ENCODE measurements at places on chromosomes 3 and 15.

- DNase-seq = no peak
Observed at GRCh38 chr3:154778057-154778456, 302.1 kb upstream of the MME start.

DNA sequence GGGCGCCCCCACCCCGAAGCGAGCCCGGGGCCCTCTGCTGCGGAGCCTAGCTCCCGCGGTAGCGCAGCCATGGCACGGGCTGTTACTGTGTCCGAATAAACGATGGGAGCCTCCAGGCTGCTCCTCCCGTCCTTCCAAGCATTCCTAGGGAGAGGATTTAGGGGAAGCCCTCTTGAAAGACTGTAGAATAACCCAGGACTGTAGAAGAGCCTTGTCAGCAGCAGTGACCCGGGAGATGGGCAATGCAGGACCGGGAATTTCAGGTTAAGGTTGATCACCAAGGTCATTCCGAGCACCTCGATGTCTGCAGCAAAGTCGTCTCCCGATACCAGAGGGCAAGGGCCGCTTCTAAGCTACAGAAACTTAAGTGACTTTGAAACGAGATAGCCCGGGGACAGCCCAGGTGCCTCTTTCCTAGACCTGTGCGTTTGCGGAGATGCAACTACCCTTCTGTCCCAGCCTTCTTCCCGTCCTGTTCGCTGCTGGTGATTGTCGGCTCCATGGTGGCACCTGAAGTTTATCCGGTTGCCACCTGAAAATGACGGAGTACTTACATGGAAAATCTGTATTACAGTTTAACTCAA lies 753 bp upstream of the MYO5A start:
- peak; percentile 21 for DNase-seq

- no peak for DNase-seq
Observed at GRCh38 chr15:95416576-95416975, 913.9 kb upstream of the NR2F2 start.

DNA sequence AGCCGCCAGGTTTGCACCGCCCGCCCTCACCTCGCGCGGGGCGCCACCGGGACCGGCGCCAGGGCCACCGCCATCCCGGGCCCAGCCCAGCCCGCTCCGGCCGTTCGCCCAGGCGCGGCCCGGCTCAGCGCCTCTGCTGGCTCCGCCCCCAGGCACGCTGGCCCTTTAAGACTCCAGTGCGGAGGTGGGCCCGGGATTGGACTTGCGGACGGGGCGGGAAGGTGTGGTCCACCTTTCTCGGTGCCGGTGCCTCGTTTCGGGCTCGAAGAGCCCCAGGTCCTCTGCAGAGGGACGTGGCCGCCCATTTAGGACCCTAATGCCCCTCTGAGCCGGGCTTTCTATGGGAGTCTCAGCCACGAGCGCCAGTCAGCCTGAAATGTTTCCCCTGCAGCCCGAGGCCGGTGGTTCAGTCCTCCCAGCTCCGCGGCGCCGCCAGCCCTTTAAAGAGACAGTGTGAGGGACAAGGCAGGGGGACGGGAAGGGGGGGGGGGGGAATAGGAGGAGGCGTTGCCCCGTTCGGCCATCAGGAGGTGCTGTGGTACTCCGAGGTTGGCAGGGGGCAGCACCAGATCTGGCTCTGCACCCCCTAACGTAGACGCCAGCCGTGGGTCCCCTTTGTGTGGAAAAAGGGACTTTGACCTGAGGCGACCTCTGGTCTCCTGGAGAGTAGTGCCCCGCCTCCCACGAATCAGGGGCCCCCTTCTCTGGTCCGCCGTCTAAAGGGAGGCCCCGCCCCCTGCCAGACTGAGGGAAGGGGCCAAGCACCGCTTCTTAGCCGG lies 1.0 kb downstream of the HYAL2 start:
- peak; percentile 90 for DNase-seq

GRCh38 chr3:58497097-58497496 lies 5.2 kb downstream of the KCTD6 start:
- no peak for DNase-seq

- DNase-seq = no peak
Observed at GRCh38 chr15:53470743-53471142, 288.7 kb downstream of the WDR72 start.

GRCh38 chr3:110174908-110175307 lies 837.6 kb upstream of the DPPA4 start:
- DNase-seq = no peak

GRCh38 chr3:3160826-3161225 lies 18.7 kb downstream of the CRBN start:
- DNase-seq = no peak

GRCh38 chr3:87410110-87410509 lies 133.7 kb upstream of the POU1F1 start:
- no peak for DNase-seq

DNA sequence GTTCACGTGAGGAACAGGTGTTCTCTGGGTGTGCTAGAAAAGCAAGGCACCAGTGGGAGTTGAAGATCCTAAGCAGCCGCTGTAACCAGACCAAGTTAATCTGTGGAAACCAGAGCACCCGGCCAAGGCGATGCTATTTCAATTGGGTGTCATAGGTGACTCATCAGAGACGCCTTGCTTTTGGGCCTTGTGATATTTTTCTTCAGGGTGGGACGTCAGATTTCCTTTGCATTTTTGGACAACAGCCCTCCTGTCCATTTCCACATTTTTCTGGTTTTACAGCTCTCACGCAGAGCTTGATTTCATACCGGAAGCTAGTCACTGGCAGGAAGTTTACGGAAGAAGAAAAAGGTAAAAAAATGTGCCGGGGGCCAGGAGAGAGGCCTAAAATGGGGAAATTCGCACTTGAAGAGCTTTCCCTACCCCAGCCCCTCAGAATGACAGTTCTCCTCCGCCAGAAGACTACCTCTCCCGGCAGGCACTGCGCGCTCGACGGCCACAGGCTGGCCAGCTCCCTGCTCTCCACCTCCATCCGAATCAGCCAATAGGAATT lies 471 bp upstream of the KBTBD8 start:
- DNase-seq = no peak

DNA sequence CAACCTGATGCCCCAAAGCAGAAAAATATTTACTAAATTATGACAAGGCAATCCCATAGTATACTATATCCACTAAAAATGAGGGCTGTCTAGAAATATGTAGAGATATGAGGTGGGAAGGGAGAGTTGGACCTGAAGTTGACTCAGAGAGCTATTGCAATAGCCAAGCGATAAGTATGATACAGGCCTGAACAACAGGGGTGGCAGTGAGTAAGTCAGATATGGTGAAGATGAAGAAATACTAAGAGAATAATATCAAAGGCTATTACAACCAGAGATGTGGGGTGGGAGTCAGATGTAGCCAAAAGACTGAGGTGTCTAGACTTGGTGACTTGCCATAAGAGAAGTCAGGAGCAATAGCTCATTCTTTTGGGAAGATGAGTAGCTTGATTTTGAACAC lies 9.2 kb downstream of the HSPBAP1 start:
- no peak for DNase-seq

GRCh38 chr3:123313889-123314288 lies 112.1 kb downstream of the SEC22A start:
- no peak for DNase-seq

DNA sequence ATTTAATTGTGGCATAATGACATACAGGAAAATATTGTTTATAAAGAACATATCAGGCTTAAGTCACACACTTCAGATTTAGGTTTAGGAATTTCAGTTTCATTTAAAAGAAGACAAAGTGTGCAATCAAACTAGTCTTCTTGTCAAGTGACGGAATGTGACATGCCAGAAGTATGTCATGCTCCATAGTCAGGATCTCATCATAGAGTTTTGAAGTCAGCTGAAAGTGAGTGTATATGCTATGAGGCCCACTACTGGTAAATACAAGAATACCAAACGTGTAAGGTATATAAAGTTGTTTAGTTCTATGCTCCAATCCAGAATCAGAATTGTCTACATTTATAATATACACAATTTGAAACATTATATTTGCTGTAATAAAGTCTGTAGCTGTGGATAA lies 988.4 kb downstream of the TBL1XR1 start:
- DNase-seq = no peak

GRCh38 chr3:175193815-175194518 lies 334.8 kb downstream of the NAALADL2 start:
- DNase-seq = no peak

GRCh38 chr15:73922186-73923151 lies 3.8 kb upstream of the LOXL1 start:
- peak; percentile 80 for DNase-seq

DNA sequence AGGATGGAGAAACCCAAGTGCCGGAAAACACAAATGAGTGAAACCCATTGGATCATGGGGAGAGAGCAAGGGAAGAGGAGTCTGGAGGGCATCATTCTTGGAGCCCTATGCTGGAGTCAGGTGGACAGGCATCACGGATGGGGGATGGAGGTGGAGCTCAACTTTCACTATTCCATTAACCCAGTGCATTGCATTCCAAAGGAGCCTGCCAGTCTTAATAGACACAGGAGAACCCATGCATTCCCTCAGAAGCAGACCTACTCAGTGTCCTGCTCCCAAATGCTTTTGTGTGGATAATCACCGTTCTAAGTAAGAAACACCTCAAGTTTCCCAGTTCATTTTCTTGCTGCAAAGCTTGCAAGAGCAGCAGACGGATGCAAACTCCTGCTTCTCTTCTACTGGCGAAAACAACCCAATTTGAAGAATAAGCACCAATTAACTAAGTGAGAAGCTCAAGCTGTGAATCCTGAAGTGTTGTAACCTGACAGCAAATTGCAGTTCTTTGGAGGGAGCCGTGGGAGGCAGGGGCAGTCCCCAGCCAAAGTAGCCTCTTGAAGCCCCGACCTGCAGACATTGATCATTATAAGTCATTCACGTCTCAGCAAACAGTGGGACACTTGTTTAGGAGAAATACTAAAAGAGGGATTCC lies 25.3 kb downstream of the SEMA5B start:
- DNase-seq = no peak

DNA sequence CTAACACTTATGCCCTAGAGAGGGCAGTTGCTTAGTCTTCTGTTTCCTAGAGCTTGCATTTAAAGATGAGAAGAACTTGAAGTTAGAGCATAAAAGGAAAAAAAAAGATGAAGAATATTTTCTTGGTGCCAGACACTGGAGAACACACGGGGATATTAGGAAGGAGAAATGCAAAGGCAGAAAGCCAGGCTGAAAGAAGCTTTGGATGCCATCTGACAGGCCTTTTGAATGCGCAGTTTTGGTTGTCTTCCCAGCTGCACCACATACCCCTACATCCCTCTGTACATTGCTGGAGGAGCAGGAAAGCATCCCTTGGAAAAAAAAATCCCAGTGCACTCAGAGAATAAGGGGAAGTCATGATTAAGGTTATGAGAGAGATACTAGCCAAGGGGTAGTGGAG lies 378.9 kb downstream of the GAP43 start:
- no peak for DNase-seq

GRCh38 chr3:86152620-86153019 lies 838.3 kb downstream of the VGLL3 start:
- no peak for DNase-seq

- no peak for DNase-seq
Observed at GRCh38 chr3:174223042-174223441, 636.1 kb upstream of the NAALADL2 start.

- no peak for DNase-seq
Observed at GRCh38 chr15:97791824-97792792, 168.4 kb upstream of the ARRDC4 start.

GRCh38 chr3:47162697-47163168 lies 1.2 kb downstream of the SETD2 start:
- DNase-seq = no peak
